Islet precursor cell (in vitro differentiated cells): ENCODE measurements at places on chromosomes 13 and 19.

DNA sequence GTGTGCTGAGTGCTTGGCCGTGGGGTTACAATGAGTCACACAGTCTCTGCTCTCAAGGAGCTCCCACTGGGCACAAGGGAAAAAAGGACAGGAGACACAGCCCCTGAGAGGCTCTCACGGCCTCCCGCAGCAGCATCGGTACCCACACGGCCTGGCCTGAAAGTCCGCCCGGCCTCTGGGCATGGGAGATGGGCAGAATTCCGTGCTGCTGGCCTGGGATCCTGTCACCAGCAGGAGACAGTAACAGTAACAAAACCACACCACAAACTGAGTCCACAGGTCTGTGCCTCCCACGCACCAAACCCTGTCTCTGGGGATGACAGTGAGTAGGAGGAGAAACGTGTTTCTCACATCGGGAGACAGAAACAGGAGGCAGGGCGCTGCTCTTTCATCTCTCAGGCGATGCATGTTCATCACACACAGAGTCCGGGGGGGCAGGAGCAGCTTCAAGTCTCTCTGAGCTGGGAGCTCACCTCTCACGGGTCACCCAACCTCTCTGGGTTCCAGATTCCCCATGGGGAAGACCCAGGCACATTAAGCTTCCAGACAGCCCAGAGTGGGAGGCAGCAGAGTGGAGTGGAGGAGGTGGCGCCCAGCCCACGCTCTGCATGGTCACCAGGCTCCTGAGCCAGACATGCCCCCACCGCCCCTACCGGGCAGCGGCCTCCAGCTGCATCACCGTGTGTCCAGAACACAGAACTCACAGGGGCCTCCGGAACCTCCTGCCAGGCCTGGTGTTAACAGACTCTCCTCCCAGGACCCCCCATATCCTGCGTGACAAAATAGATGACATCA is 124.7 kb upstream of the VSTM2B start:
- DNase-seq = no peak

DNA sequence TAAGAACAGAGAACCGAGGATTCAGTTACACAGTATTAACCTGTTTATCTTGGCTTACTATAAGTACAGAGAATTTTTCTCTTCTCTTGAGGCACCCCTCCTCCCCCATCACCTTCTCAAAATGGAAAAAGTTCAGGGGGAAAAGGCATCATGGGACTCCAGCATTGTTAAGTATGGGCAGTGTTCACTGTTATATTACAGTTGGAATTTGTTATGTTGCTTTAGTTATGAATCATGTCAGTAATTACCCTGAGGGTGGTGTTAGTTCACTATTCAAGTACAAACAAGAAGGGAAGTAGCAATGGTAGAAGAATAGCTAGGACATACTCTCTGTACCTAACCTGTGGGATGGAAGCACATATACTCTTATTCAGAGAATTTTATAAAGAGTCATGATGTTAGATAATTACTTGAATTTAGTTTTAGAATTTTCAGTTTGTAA is 12.0 kb downstream of the LPAR6 start:
- DNase-seq = no peak

DNA sequence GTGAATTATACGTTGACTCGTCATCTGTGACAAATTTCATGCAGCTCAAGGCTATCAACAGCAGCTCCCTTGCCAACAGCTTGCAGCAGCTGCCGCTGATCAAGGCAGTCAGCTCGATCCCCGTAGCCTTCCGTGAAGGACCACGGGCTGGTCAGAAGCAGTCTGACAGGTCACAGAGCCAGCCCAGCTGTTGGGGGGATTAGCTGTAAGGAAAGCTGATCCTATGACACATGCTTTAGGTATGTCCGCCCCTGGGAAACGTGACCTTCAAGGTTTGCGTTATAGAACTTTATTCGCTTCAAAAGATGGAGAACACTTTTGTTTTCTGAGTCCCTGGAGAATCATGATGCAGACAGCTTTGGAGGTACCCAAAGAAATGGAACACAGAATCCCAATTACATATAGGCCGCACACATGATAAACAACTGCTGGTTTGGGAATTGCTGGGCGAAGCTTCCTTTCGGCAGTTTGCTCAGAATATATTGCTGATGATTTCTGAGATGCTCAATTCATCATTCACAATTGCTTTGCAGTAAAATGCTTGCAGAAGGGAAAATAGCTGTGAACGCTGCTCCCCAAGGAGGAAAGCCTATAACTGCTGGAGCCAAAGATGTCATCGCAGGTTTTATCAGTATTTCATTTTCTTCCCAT is 62.6 kb upstream of the USP29 start:
- DNase-seq = no peak

GRCh38 chr13:94009701-94010100 is 469.8 kb downstream of the DCT start:
- no peak for DNase-seq

DNA sequence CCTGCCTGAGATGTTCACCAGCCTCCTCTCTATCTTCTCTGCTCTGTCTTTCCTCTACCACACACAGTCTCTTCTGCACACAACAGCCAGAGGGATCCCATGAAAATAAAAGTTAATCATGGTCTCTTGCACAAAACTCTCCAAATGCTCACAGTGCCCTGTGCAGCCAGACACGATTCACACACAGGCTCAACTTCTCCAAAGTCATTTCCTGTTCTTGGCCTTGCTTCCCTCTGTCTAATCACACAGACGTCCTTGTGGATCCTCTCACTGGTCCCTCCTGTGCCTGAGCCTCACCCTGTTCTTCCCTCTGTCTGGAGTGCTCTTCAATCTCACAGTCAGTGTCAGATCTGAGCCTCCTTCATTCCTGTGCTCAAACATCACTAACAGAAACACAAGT is 7.8 kb downstream of the SIGLEC12 start:
- DNase-seq = no peak

GRCh38 chr13:102980331-102980982 is 85.8 kb downstream of the SLC10A2 start:
- DNase-seq = no peak

GRCh38 chr19:40321566-40322270 is 26.5 kb downstream of the C19orf47 start:
- no peak for DNase-seq

DNA sequence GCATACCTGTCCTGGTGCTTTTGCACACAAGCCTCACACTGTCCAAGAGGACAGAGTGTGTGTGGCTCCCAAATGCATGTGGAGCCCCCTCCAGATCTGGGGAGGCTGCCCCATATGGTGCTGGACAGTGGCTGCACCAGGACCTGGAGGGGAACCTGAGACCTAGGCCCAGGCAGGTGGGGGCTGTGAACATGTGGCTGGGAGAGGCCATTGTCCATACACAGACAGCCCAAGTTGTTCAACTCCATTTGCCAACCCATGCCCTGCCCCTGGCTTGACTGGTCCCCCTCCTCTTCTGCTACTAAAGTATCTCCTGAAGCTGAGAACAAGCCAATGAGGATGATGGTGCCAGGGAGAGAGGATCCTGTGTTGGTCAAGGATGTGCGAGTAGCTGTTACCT is 94.0 kb downstream of the ING1 start:
- DNase-seq = no peak

GRCh38 chr13:98585398-98585754 is 8.5 kb upstream of the STK24 start:
- DNase-seq = no peak

DNA sequence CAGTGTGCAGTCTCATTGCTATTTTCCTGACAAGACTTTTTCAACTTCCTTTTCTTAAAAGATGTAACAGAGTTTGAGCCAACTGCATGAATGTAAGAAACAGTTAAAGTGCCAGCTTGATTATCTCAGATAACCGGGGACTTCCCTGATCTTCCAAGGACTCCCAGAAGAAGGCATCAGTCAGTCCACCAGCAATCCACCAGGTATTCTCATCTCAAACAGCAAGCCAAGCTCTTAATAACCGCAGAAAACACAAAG is 350.1 kb downstream of the LIG4 start:
- DNase-seq = no peak

DNA sequence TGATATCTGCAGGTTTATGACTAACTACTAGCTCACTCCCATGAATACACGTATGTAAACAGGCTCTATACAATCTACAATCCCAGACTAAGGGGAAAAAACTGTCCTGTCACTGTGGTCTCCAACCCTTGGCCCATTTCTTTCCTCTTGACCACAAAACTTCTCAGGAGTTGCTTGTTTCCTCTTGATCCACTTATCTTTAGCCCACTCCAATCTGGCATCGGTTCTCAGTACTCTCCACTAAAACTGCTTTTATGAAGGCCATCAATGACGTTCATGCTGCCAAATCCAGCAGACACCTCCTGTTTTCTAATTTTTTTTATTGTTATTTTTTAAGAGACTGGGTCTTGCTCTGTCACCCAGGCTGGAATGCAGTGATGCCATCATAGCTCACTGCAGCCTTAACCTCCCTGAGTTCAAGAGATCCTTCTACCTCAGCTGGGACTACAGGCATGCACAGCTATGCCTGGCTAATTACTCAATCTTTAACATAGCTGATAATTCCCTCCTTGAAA is 31.9 kb upstream of the USPL1 start:
- no peak for DNase-seq

DNA sequence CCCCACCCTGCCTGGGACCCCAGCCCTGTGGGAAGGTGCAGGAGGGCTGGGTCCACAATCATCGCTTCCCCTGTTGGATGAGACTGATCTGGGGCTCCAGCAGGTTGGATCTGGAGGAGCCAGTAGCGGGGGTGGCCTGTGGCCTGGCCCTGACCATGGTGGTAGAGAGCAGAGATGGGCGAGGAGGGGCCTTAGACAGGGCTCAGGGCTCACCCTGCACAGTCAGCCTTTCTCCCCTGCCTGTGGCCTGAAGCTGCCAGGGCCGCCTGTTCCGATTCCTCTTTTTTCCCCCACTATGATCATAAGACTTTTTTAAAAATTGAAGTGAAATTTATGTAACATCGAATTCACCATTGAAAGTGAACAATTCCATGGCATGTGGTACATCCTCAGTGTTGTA is 18.2 kb downstream of the SIN3B start:
- DNase-seq = no peak

- DNase-seq = no peak
Observed at GRCh38 chr13:28597641-28598040, 61.3 kb upstream of the POMP start.
